ENCODE measurements at places on chromosomes 11 and 22. TPM values are rescaled to one million over a fixed set of nuclear protein-coding genes. Genes with fewer than 3 reads are reported as not detected.

Gene KIF18A
- 5.2 TPM for total RNA-seq

Gene SEC14L6
- total RNA-seq: 0.16 TPM

Gene C1QTNF4
- total RNA-seq: 0.16 TPM

Gene SYT7
- 5.5 TPM for total RNA-seq

Gene GDPD4
- not detected for total RNA-seq

Gene CHRNA10
- 0.43 TPM for total RNA-seq

Gene OR51Q1
- total RNA-seq: not detected

Gene TNNT3
- 0.47 TPM for total RNA-seq

Gene RAG1
- 0.43 TPM for total RNA-seq

Gene GTF2H1
- 39.4 TPM for total RNA-seq

Gene ROBO4
- 1.1 TPM for total RNA-seq

Gene GRIK4
- total RNA-seq: 0.16 TPM

Gene MS4A6A
- total RNA-seq: not detected

Gene RTN4RL2
- total RNA-seq: under 0.01 TPM

Gene FAM227A
- 2.5 TPM for total RNA-seq

Gene PDE3B
- 4.6 TPM for total RNA-seq

Gene OR2D2
- 0.09 TPM for total RNA-seq

Gene NNMT
- total RNA-seq: 133 TPM

Gene PARVG
- 0.09 TPM for total RNA-seq

Gene TPCN2
- 11.7 TPM for total RNA-seq

Gene CCDC116
- total RNA-seq: 0.26 TPM

Gene LRRC32
- 9.6 TPM for total RNA-seq

Gene NR1H3
- 28.5 TPM for total RNA-seq

Gene CRYBB3
- not detected for total RNA-seq

Gene CASP5
- total RNA-seq: under 0.01 TPM

Gene CALCB
- not detected for total RNA-seq

Gene TMX2
- total RNA-seq: 35.3 TPM

Gene ZDHHC24
- total RNA-seq: 10.1 TPM

Gene C11orf16
- not detected for total RNA-seq

Gene RIMBP3B
- total RNA-seq: under 0.01 TPM

Gene MMP7
- total RNA-seq: not detected

Gene SLC36A4
- total RNA-seq: 5.4 TPM

Gene NEAT1
- 338 TPM for total RNA-seq

Gene KRTAP5-9
- total RNA-seq: not detected

Gene UBE2L6
- 63.2 TPM for total RNA-seq

Gene NXPE2
- total RNA-seq: 0.09 TPM

Gene SMPD1
- total RNA-seq: 40.0 TPM

Gene LARGE2
- not detected for total RNA-seq

Gene MS4A3
- total RNA-seq: not detected

Gene EHF
- total RNA-seq: 1.4 TPM

Gene GPR83
- not detected for total RNA-seq

Gene OR5AS1
- total RNA-seq: not detected

Gene CBLIF
- total RNA-seq: not detected

Gene TTC38
- total RNA-seq: 21.0 TPM

Gene EIF3D
- total RNA-seq: 594 TPM

Gene SYCE3
- total RNA-seq: 0.94 TPM

Gene CSNK2A3
- 0.86 TPM for total RNA-seq

Gene OR6A2
- total RNA-seq: 0.09 TPM

Gene PANX2
- total RNA-seq: 0.52 TPM

Gene LRRC10B
- not detected for total RNA-seq

Gene CYB5R3
- total RNA-seq: 48.1 TPM

Gene PTGDR2
- total RNA-seq: 1.5 TPM

Gene SMTNL1
- total RNA-seq: not detected

Gene OR4A16
- total RNA-seq: not detected

Gene PRODH
- total RNA-seq: under 0.01 TPM

Gene VSIG2
- 0.09 TPM for total RNA-seq

Measured in bronchial smooth muscle cell (primary cell).